Cerebellar nuclear complex (tissue), 1 donor: ENCODE measurements at places on chromosomes 2 and 18.

DNA sequence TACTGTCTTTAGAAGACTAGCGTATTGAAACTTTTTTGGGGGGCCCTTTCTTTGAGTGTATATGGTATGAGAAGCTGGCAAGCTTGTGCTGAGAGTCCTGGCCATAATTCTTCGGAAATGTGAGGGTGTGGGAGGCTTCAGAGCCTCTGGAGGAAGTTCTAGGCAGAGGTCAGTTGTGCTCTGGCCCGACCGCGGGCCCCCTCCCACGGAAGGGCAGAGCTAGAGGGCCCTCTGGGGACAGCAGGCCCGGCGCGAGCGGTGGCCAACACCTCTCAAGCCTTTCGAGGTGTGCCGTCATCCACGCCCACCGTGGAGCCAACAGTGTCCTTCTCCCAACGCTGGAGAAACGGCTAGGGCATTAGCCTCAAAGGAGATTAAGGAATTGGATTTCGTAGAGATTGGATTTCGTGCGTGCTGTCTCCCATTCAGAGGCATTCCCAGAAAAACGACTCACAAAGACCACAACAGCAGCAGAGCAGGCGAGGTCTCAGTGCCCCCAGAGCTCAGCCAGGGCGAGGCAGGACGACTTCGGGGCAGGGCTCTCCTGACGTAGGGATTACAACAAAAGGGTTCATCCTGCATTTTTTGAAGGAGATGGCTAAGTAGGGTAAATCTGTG lies 2.2 kb upstream of the MTCL1 start:
- no peak for DNase-seq

- no peak for DNase-seq
These were observed 405.4 kb downstream of the CCDC85A start for GRCh38 chr2:56589194-56589593.

GRCh38 chr2:236882930-236883329 lies 202.8 kb upstream of the COPS8 start:
- no peak for DNase-seq

DNA sequence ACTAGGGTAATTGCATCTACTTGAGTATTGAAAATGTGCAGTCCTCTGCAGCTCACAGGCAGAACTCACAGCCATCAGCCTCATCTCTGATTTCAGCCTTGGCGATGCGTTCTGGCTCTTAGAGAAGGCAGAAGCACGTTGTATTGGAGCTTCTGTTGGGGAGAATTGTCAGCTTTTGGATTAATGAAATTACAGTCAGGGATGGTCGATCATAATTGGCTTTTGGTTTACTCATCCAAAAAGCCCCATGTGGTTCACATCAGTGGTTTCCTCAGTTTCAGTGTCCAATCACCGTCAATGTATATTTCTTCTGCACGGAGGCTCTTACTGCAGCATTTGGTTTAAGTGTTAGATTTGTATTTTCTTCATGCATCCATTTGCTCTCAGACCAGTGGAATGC lies 218.5 kb upstream of the SOX11 start:
- no peak for DNase-seq

- DNase-seq = no peak
These were observed 90.3 kb downstream of the ROCK2 start for GRCh38 chr2:11254100-11254536.
